Tibial nerve (tissue), 4 donors: ENCODE measurements at places on chromosomes 1 and 21.

DNA sequence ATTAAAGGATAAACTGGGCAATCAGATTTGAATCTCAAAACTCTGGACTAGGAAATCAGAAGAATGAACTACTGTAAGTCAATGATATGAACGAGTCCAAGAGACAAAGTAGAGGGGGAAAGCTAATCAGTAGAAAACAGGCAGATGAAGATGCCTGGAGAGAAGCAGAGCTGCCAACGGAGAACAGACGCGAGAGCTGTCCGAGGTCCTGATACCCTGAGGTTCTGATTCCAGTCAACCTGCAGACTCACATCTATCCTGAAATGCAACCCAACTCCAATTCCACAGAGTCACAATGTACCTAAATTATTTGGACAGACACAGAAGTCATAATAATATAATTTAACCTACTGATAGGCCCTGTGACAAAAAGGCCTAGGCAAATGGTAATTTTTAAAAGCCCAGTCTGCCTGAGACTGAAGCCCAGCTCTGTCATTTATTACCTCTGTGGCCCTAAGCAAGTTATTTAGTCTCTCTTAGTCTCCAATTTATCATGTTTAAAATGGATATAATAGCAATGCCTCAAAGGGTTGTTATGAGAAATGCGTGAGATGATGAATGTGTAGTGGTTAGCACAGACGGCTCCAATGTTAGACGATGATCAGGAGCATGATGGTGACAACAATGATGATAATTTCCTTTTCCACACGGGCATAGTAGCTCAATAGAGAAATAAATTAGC is 33.4 kb downstream of the RGS7 start:
- H3K4me1 ChIP-seq, result no peaks in the 10 kb centered on the region
- no peak overlapping the region for H3K4me3 ChIP-seq
- H3K36me3 ChIP-seq, result no peaks in the 10 kb centered on the region
- H3K27ac ChIP-seq, result no peak overlapping the region

DNA sequence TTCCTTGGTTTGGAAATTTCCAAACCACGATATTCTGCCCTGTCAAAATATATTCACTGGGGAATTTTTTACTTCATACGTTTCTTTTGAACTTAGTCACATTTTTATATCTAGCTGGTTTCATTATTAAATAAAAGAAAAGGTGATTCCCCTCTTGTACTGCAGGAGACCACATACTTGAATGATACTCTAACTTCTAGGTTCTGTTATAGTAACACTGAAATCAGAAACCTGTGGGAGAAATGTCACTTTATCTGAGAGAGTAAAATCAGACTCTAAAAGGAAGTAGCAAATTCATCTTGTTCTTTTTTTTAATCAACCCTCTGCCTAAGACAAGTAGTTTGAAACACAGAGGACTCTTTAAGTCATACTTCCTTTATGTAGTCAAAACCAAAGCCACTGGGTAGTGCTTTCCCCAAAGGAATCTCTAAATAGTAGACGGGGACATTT is 34.4 kb downstream of the MRPL39 start:
- no peaks in the 10 kb centered on the region for H3K36me3 ChIP-seq
- H3K27me3 ChIP-seq, result no peaks in the 10 kb centered on the region
- no peak overlapping the region for H3K4me3 ChIP-seq

GRCh38 chr21:43819511-43820405 is 30.4 kb downstream of the RRP1 start:
- no peaks in the 10 kb centered on the region for H3K27me3 ChIP-seq
- peaks cover 13% of the 10 kb centered on the region for H3K36me3 ChIP-seq
- H3K4me1 ChIP-seq, result no peaks in the 10 kb centered on the region
- no peak overlapping the region for H3K4me3 ChIP-seq
- no peak for DNase-seq

DNA sequence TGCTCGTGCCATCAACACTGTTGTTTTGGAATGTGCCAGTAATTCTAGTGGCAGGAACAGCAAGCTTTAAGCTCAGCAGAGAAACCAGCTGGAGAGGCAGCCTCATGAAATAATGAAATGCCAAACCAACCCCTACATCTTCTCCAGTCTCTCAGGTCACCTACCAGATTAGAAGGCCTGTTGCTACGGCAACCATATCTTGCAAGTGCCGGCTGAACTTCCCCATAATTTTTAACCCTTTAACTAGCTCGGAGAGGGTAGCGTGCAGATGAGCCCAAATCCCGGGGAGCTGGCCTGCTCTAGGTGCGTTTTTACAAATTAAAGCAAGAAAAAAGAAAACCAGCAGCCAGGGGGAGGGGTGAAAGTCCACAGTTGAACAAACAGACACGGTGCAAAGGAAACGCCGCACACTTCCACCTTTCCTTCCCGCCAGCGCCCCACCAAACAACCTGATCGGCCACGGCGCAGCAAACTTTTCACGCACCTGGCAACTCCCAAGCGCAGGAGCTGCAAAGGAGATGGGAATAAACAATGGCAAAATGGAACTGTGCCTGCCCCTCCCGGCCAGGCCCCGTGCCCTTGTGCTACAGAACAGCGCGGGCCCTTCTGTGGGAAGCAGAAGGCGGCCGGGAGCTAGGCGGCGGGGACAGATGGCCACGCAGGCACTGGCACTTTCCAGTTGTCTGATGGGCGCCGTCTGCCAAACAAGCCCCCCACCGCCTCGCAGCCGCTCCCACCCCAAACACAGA is 50.1 kb downstream of the SSBP3 start:
- H3K4me3 ChIP-seq, result no peak overlapping the region
- no peak for DNase-seq
- H3K27me3 ChIP-seq, result no peaks in the 10 kb centered on the region
- H3K27ac ChIP-seq, result no peak overlapping the region
- peaks cover 21% of the 10 kb centered on the region for H3K4me1 ChIP-seq

GRCh38 chr1:91635763-91636162 is 135.1 kb downstream of the CDC7 start:
- DNase-seq, result no peak
- H3K36me3 ChIP-seq, result no peaks in the 10 kb centered on the region
- H3K4me1 ChIP-seq, result no peaks in the 10 kb centered on the region
- H3K27ac ChIP-seq, result no peak overlapping the region

DNA sequence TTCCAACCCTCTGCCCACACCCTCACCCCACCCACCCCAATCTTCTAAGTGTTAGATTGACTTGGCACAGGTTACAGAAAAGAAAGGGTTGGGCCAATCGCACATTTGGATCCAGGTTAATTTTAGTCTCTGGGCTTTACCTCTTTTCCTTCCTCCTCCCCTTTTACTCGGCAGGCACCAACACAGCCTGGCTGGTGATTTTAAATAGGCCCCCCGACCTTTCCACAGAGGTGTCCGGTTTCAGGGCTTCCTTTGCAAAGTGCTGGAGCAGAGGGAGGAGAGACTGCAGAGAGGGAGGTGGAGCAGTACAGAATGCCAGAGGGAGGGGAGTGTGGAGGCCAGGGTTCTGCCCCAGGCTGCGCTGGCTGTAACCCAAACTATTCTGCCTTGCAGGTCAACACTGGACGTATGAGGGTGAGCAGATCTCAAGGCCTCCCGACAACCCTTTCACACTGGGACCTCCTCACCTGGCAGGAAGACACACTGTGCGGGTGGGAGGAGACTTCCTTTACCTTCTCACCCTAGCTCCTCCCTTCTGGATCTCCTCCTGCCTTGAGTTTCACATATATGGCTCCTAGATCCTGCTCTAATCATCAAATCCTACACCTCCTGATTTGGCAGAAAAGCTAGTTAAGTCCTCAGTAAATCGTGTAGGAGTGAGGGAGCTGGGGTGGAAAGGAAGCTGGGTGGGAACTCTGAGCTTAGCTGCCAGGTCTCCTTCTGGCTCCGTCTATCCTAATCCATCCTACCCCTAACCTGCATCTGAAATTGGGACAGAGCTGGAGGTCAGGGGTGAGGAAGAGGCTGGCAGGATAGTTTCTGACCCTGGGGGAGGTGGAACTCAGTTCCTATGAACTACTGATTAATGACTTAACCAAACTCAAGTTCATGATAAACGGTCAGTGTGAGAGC is 2.4 kb downstream of the CA14 start:
- peak overlapping the region; percentile 2 for H3K4me3 ChIP-seq
- no peak overlapping the region for H3K27ac ChIP-seq
- H3K4me1 ChIP-seq, result peaks cover 40% of the 10 kb centered on the region
- no peaks in the 10 kb centered on the region for H3K36me3 ChIP-seq
- peaks cover 13% of the 10 kb centered on the region for H3K27me3 ChIP-seq

GRCh38 chr1:209688746-209689234 is 13.6 kb downstream of the G0S2 start:
- no peaks in the 10 kb centered on the region for H3K27me3 ChIP-seq
- DNase-seq, result no peak
- no peaks in the 10 kb centered on the region for H3K4me1 ChIP-seq
- no peaks in the 10 kb centered on the region for H3K36me3 ChIP-seq
- no peak overlapping the region for H3K4me3 ChIP-seq

- peaks cover 4% of the 10 kb centered on the region for H3K4me1 ChIP-seq
- no peak overlapping the region for H3K27ac ChIP-seq
- no peaks in the 10 kb centered on the region for H3K27me3 ChIP-seq
- no peak for DNase-seq
Observed at GRCh38 chr1:76259270-76259669, 184.7 kb downstream of the ST6GALNAC3 start.

- no peak overlapping the region for H3K4me3 ChIP-seq
- no peak for DNase-seq
- H3K36me3 ChIP-seq, result no peaks in the 10 kb centered on the region
- H3K27me3 ChIP-seq, result no peaks in the 10 kb centered on the region
- peak overlapping the region; percentile 6 for H3K27ac ChIP-seq
Observed at GRCh38 chr1:229479660-229480399, 28.3 kb downstream of the NUP133 start.

DNA sequence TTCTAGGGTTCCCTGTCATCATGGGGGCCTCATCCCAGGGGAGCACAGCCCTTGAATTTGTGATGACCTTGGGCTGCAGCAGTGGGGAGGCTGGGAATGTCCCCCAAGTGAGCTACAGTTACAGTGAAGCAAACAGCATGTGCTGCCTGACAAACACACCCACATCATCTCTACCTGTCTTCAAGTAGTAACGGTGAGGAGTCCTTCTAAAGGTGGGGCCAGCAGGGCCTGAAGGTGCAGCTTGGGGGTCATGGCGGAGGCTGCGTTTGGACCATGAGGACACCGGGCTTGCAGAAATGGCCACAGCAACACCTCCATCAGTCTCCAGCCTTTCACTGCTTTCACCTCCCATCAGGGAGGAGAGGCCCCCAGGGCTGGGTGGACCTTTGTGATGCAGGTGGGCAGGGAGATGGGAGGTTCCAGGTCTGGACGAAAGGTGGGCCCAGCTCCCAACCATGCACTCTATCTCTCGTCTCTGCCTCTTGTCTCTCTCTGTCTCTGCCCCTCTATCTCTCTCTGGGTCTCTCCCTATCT is 55.7 kb downstream of the WNT9A start:
- peaks cover 62% of the 10 kb centered on the region for H3K4me1 ChIP-seq
- H3K27ac ChIP-seq, result peak overlapping the region; percentile 19
- no peaks in the 10 kb centered on the region for H3K36me3 ChIP-seq
- H3K27me3 ChIP-seq, result peaks cover 1% of the 10 kb centered on the region
- no peak overlapping the region for H3K4me3 ChIP-seq
- peak; percentile 5 for DNase-seq

GRCh38 chr1:74583397-74583796 is 71.0 kb upstream of the LRRC53 start:
- no peak for DNase-seq
- no peak overlapping the region for H3K4me3 ChIP-seq
- H3K36me3 ChIP-seq, result no peaks in the 10 kb centered on the region
- no peaks in the 10 kb centered on the region for H3K27me3 ChIP-seq

DNA sequence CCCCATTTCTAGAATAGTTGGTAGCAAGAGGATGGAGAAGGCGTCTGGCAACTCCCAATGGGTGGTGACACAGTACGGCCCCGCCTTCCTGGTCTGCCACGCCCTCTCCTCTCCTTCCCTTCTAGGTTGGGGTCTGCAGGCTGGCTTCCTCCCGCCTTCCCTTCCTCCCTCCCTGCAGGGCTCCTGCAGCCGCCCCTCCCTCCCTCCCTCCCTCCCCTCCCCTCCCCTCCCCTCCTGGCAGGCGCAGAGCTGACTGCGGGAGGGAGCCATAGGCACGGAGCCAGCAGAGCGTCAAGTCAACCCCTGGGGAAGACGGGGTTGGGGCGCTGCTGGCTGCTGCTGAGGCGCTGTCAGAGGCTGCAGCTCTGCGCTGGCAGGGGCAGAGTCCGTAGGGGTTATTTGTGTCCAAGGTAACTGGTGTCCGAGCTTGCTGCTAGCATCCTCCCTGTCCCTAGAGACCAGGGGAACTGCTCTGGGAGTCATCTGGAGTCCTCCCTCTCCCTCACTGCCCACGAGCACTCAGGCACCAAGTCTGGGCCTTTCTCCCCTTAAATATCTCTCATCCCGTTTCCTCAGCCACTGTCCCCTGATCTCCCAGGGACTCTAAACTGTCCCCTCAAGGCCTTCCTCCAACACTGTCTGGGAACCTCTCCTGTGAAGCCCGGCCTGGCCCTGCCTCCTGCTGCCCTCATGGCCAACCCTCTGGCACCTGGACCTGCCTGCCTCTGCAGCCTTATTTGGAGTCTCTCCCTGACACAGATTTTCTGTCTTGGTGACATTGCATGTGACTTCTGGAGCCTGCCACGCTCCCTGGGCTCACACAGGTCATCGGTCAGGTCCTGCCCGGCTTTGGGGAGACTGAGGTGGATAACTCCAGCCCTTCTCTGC is 57.4 kb upstream of the ACOT11 start:
- peaks cover 39% of the 10 kb centered on the region for H3K4me1 ChIP-seq
- H3K27me3 ChIP-seq, result no peaks in the 10 kb centered on the region
- DNase-seq, result no peak

DNA sequence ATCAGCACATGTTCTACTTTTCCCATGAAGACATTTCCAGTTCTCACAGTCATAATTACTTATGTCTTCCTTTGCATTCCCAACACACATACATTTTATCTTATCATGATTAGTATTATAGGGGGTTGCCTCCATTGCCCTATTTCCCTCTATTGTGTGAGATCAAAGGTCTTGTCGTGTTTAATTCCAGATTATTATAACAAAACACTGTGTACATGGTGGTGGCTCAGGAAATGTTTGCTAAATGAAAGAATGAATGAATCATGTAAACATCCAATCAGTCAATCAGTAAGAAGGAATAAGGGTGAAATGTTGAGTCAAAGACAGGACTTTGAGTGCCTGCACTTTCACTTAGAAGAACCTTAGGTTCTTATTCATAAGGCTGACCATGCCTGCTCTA is 376.0 kb downstream of the SMYD3 start:
- DNase-seq, result no peak
- H3K4me3 ChIP-seq, result no peak overlapping the region
- H3K27ac ChIP-seq, result no peak overlapping the region

DNA sequence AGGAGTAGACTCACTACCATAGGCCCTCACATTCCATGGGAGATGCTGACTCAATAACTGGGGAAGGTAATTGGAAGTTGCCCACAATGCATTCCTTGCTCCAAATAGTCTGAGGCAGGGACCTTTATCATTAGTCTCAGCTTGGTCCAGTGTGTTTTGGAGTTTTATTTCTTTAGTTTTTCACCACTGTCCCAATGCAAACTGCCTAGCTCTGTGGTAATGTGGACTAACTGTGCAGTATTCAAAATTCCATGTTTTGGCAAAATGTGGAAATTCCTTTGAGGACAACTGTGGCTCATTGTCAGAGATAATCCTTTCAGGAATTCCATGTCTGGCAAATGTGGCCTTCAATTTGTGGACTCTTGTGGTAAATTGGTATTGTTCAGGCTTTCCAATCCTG is 78.1 kb upstream of the PAPPA2 start:
- H3K4me3 ChIP-seq, result no peak overlapping the region
- H3K27me3 ChIP-seq, result no peaks in the 10 kb centered on the region
- H3K4me1 ChIP-seq, result no peaks in the 10 kb centered on the region
- DNase-seq, result no peak
- no peaks in the 10 kb centered on the region for H3K36me3 ChIP-seq
- no peak overlapping the region for H3K27ac ChIP-seq

GRCh38 chr1:154219541-154219940 is 1.2 kb upstream of the UBAP2L start:
- no peaks in the 10 kb centered on the region for H3K27me3 ChIP-seq
- peak; percentile 14 for DNase-seq
- no peaks in the 10 kb centered on the region for H3K36me3 ChIP-seq
- H3K27ac ChIP-seq, result peak overlapping the region; percentile 98
- peak overlapping the region; percentile 89 for H3K4me3 ChIP-seq
